ENCODE measurements at places on chromosomes 16 and 17. TPM values are rescaled to one million over a fixed set of nuclear protein-coding genes. Genes with fewer than 3 reads are reported as not detected.

The KRTAP4-3 gene
- total RNA-seq = not detected

The ABCC1 gene
- total RNA-seq = 50.3 TPM

The RHBDL1 gene
- total RNA-seq = 0.82 TPM

The METTL2A gene
- 27.4 TPM for total RNA-seq

The AXIN2 gene
- total RNA-seq = 3.9 TPM

The PDE6G gene
- total RNA-seq = 1.1 TPM

The KRT24 gene
- total RNA-seq = not detected

The CCL16 gene
- not detected for total RNA-seq
